ENCODE measurements at places on chromosomes 6 and 20.

DNA sequence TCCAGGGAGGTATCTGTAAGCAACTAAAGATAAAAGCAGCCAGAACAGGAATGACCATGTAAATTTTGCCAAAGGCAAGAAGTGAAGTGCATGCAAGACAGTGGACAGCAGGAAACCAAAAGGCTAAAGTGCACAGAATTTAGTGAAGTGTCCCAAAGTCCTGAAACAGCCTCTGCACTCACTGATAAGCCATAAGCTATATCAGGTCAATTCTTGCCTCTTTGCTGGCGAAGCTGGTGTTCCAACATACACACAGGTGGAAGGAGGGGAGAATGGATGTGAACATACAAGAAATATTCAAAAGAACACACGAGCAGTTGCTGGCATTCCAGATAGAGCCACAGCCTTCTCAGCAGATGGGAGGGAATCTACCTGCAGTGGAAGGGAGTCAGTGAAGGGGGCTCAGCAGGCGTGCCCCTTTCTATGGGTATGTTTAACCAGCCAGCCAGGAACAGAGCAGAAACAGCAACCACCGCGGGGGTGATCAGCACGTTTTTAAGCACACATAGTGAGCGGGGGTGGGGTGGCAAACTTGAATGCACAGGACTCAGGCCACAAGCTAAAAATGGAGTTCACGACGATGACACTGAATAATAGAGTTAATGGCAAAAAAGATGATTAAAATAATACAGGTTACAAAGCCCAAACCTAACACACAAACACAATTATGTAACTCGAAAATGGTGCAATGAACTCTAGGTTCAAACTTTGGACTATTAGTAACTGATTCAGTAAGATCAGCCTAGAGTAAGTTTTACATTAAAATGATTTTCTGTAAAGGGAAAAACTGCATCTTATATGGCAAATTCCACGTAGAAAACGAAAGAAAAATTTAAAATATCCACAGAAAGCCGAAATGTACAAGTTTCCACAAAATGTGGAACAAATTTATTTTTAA lies 1.2 kb downstream of the ECI2 start:
- DNase-seq: no peak

DNA sequence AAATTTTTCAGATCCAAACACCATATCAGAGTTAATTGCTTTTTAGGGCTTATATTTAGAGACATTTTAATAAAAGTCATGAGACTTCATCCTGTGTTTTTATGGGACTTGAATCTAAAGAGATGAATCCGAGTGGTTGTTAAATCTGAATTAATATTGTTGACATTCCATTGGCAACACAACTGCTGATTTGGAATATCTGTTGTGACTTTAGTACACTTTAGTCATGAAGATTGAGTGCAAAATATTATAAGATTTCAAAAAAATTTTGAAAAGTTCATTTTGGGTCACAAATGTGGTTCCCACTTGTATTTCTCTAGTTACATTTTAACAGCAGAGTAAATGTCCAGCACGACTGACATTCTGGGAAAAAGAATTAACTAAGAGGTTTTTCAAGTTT lies 442.7 kb upstream of the HSF2 start:
- no peak for DNase-seq

DNA sequence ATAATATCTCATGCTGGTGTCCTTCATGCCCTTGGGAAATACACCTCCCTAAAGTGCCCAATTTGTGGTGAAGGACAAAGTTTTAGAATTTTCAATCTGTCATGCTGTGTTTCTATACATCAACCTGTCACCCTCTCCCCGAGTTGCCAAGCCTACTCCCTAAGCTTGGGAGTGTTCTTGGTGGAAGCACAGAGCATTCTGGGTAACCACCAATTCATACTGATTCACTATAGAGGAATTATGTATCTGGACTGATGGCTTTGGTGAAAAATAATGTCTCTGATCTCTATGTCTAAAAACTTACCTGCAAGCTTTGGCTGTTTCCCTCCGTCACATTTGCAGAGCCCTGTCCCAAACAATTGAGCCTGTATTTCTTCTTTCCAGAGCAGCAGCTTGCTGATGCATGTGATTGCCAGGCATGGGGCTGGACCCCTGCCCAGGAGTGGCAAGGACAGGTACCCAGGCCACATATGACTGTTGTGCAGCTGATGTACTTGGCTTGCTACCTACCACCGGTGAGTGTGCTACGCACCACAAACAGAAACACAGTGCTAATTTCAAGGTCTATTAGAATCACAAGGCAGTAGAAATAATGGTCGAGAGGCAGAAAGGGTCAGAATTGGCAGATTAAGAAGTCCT lies 202.8 kb upstream of the CITED2 start:
- no peak for DNase-seq

DNA sequence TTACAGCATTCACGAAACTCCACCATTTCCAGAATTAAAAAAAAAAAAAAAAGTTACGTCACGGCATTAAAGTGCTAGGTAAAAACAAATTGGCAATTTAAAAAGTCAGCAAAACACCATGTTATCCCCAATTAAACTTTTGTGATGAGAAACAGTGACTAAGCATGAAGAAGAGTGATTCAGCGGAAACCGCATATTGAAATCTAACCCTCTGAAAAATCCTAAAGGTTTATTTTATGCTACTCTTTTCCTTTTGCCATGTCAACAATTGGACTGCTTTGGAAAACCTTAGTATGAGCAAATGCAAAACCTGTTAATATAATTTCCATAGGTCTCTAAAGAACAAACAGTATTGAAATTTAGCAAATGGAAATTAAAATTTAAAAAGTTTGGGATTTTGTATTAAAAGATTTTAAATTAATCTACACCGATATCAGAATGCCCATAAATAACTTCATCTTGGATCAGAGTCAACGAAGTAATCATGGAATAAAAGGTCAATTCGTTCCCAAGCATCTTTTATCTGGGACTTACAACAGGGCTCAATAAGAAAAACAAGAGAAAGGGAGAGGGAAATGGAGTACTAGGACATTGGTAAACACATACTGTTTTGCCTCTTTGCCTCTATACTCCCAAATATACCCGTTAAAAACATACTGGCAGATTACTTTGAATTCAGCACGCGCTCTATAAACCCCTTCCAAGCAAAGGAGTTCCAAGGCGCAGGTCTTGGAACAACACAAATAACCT lies 1.1 kb downstream of the FBXO30 start:
- peak; percentile 50 for DNase-seq

GRCh38 chr6:109308018-109308492 lies 74.2 kb downstream of the CD164 start:
- no peak for DNase-seq

- no peak for DNase-seq
These were observed 21.9 kb upstream of the RAB22A start for GRCh38 chr20:58287638-58288037.

GRCh38 chr20:37386505-37387251 lies 40.7 kb downstream of the SRC start:
- DNase-seq: no peak

DNA sequence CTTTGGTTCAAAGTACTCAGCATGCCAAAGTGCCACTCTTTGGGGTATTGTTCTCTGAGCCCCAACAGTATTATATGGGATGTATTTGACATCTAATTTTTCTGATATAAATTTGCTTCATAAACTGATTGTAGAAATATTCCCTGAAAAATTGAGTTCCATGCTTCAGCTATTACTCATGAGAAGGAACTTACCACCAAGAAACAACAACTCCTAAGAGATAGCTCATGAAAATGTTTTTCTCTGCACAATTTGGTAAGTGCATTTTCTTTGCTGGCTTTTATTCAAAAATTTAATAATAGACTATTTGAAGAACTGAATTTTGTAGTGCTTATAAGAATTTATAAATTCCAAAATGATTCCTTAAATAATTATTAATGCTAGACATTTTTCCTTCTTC lies 12.8 kb upstream of the TPD52L1 start:
- no peak for DNase-seq

DNA sequence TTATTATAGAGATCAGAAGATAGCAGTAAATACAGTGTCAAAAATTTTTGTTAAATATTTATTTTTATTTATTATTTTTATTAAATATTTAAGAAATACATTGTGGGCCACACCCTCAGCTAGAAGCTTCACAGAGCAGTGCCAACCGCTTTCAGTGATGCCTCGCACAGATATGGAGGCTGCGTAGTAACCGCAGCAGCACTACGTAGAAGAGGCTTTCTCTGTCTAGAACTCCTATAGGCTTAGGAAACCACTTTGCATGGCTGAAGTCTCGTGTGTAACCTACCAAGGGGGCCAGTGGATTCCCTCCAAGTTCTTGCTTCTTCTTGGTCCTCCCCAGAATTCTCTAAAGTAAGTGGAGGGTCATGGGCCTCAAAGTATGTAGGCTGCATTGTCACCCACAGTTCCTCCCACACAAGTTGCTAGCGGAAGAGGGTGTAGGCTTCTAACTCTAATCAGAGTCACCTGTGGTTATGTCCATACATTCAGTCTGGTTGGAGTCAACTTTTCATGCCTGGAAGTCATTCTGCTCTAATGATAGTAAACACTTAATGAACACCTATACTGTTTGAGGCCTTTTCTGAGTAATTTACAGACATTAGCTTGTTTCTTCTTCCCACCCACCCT lies 285.6 kb downstream of the CDKAL1 start:
- no peak for DNase-seq

DNA sequence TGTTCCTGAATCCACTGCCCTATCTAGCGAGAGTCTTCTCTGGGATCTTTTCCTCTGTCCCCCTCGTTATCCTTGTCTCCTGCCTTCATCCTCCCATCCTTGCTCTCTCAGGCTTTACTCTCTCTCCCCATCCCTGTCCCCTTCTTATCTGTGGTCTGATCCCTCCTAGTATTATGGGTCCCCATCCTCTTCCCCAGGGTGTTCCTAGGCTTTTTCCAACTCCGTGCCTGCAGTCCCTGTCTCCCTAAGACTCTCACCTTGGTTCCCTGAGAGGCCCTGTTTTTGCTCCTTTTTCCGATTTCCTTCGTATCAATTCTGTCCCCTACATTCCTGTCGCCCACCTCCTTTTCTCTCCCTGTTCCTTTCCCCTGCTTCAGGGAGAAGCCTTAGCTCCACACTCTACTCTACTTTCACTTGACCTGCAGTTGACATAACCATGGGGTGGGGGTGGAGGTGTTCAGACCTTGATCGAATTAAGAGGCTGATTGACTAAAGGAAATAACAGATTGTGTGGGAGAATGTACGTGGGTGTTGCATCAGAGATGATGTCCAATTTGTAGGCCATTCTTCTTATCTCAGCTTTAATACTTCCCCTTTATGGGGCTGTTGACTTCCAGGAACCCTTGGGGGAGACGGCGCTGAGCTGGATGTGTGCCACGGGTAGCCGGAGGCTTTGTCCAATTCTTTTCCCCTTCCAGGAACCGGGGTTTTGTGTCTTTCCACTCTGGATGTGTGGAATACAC lies 905 bp downstream of the PPARD start:
- no peak for DNase-seq

DNA sequence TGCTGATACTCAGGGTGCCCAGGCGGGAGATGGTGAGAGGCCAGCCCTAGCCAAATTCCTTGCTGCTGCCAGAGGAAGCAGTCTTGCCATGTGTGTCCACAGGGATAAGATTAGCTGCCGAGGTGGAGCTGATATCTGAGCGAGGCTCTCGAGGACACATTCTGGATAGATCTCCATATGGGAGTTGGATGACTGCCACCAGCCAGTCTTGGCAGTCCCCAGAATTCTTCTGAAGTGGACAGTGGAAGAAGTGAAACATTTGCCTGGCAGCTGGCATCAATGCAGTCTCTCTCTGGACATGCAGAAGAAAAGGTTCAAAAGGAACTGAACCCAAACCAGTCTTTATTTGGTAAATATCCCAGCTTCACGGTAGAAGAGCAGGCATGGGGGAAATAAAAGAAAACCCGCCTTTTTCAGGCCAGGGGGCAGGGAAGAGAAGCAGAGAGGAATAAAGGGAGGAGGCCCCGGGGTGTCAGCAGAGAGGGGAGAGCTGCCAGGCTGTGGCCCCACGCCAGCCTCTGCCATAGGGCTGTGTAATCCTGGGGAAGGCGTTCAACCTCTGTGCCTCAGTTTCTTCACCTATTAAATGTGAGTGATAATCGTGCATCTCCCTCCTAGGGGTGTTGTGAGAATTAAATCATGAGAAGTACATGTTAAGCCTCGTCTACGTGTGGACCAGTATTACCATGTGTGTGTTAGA lies 3.7 kb upstream of the FUCA2 start:
- peak; percentile 40 for DNase-seq

DNA sequence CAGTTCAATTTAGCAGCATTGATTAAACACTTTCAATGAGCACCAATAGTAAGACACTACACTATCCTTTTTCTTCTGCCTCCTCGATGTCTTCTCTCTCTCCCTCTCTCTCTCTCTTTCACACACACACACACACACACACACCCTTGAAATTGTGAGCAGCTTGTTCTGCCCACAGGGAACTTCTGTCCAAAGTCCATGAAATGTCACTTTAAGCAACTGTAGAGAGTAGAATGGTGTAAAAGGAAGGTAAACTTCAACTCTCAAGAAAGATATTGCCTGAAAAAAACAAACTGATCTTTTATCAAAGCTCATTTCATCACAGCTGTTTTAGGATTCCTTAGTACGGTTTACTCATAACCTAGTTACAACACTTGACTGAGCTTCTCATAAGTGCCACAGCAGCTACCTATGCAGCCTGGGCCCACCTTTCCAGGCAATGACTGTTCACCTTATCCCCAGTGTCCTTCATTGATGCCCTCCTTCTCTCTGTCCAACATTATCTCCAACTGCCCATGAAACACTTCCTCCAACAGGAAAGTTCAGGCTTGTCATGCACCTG lies 107.0 kb downstream of the TNFRSF21 start:
- DNase-seq: no peak

- no peak for DNase-seq
These were observed 3.4 kb downstream of the SERAC1 start for GRCh38 chr6:158164579-158165170.

DNA sequence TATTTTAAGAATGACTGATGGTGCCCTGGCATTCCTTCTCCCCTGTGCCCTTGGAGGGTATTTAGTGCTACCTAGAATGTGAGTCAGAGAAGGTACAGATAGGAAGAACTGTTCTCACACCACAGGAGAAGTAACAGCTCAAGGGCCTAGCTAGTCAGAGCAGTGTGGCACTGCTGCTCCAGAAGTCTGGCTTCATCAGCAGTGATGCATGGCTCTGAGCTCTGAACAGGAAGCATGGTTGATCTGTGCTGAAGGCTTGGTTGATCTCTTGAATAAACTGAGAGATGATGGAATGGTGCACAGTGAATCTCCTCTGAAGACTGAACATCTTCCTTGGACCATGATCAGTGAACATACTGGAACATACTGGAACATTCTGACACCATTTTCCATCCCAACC lies 425.3 kb upstream of the SLC35B3 start:
- no peak for DNase-seq

GRCh38 chr6:149176971-149177667 lies 140.4 kb upstream of the TAB2 start:
- DNase-seq: no peak

DNA sequence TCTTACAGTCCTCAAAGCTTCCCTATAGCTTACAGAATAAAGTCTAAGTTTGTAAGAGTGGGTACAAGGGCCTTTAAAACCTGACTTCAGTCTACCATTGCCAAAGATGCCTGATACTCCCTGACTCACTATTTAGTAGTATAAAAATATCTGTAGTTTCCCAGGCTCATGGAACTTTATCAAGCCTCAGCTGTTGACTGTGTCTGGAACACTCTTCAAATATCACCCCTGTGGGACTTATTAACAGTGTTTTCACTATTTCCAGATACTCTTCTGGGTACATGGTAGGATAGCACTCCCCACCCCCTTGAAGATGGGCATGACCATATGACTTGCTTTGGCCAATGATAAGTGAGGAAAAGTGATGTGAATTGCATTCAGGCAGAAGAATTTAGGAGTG lies 105.3 kb upstream of the TENT5A start:
- no peak for DNase-seq

All from globus pallidus (tissue), 1 donor.